T follicular helper cell (primary cell): ENCODE measurements at places on chromosomes 5 and 9.
A peak's percentile ranks its signal among the peaks of the same experiment; 100 is the strongest.

GRCh38 chr5:104178829-104179456, 616.4 kb upstream of the NUDT12 start:
- DNase-seq, result no peak

- no peak for DNase-seq
Measured at GRCh38 chr9:133160742-133161546, 2.8 kb downstream of the GBGT1 start.

- DNase-seq, result no peak
Measured at GRCh38 chr5:170612256-170612678, 108.4 kb downstream of the KCNIP1 start.

GRCh38 chr9:104795857-104796256, 31.9 kb downstream of the NIPSNAP3B start:
- no peak for DNase-seq

- DNase-seq, result peak; percentile 55
Measured at GRCh38 chr5:102754767-102755431, at the start of gene PAM. PAM (plus strand) TSS chr5:102755305; CDS start chr5:102866196, 110,891 bp downstream.

DNA sequence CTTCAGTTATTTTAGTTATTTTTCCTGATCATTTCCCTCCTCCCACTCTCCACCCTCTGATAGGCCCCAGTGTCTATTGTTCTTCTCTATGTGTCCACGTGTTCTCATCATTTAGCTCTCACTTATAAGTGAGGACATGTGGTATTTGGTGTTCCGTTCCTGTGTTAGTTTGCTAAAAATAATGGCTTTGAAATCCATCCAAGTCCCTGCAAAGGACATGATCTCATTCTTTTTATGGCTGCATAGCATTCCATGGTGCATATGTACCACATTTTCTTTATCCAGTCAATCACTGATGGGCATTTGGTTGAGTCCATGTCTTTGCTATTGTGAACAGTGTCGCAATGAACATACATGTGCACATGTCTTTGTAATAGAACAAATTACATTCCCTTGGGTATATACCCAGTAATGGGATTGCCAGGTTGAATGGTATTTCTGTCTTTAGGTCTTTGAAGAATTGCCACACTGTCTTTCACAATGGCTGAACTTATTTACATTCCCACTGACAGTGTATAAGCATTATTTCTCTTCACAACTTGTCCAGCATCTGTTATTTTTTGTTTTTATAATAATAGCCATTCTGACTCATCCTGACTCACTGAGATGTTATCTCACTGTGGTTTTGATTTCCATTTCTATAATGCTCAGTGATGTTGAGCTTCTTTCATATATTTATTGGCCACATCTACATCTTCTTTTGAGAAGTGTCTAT, 17.2 kb upstream of the DIRAS2 start:
- no peak for DNase-seq

- no peak for DNase-seq
Measured at GRCh38 chr5:11878814-11879213, 25.4 kb downstream of the CTNND2 start.

DNA sequence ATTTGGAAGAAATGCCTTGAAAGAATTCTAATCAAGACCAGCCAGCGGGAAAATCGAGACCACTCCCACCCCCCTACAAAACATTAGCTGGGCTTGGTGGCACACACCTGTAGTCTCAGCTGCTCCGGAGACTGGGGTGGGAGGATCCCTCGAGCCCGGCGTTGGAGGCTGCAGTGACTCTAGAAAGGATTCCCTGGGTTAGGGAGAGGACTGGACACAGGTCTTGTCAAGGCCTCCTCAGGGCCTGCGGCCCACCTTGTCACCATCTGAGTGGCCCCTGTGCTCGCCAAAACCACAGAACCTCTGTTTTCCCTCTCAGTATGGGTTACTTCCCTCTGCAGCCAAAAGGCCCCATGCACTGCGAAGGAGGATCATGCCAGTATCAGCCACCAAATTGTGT, 16.5 kb upstream of the GOLM1 start:
- DNase-seq, result no peak

GRCh38 chr9:90956026-90956810, 154.6 kb downstream of the SYK start:
- DNase-seq, result no peak

GRCh38 chr5:61257421-61257820, 74.6 kb upstream of the ZSWIM6 start:
- no peak for DNase-seq

- no peak for DNase-seq
Measured at GRCh38 chr9:129172816-129173215, 5.2 kb downstream of the IER5L start.

- DNase-seq, result no peak
Measured at GRCh38 chr9:35813434-35814105, 1.3 kb downstream of the HINT2 start.
